Activated CD4-positive, alpha-beta T cell treated with anti-CD3 and anti-CD28 coated beads for 36 hours (primary cell): ENCODE measurements at places on chromosomes 2 and 18. TPM values are rescaled to one million over a fixed set of nuclear protein-coding genes. Genes with fewer than 3 reads are reported as not detected.
A peak's percentile ranks its signal among the peaks of the same experiment; 100 is the strongest.

Gene TMEM247
- total RNA-seq, result not detected

Gene PDE11A
- 0.12 TPM for total RNA-seq

Gene FBLN7
- 40.6 TPM for total RNA-seq

Gene ARHGAP15
- total RNA-seq, result 62.6 TPM

Gene SLC16A14
- total RNA-seq, result 2.2 TPM

Gene CAVIN2
- not detected for total RNA-seq

Gene CYP27C1
- not detected for total RNA-seq

Gene GPR155
- total RNA-seq, result 11.3 TPM

Gene NBEAL1
- total RNA-seq, result 13.0 TPM

Gene AGAP1
- total RNA-seq, result 2.2 TPM

Gene UCN
- total RNA-seq, result 1.4 TPM

Gene CLASP1
- total RNA-seq, result 56.8 TPM

Gene TGFA
- 0.18 TPM for total RNA-seq

Gene REG3A
- not detected for total RNA-seq

GRCh38 chr18:59189008-59189407 lies 30.9 kb upstream of the GRP start:
- DNase-seq, result no peak

DNA sequence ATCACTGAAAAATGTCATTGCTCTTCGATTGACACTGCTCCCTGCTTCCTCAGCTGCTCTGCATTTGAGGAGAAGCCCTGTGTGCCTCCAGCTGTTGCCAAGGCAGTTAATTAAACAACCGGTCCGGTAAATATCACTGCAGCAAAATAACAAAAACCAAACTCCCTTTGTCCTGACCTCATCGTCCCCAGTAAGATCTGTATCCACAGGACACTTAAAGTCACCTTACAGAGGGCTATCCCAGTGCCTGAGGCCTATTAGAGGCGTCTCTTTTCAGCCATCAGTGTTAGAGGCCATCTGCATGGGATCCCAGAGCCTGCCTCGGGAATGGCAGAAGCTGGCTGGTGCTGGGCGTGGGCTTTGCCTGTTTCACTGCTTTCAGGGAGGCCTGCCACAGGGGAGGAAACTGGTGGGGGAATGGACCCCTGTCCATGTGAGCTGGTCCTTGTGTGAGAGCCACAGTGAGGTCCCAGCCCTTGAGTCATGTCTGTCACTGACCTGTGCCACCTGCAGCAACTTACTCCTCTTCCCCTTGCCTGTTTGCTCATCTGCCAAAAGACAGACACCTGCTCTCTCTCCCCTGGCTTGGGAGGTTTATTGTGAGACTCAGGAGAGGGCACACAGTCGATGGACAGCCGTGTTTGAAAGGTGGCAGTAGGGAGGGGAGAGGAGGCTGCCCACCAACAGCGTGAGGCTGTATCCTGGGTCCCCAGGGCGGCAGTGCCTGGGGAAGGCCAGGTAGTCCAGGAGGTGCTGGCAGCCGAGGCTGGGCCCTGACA lies 117.7 kb upstream of the MCFD2 start:
- no peak for DNase-seq

DNA sequence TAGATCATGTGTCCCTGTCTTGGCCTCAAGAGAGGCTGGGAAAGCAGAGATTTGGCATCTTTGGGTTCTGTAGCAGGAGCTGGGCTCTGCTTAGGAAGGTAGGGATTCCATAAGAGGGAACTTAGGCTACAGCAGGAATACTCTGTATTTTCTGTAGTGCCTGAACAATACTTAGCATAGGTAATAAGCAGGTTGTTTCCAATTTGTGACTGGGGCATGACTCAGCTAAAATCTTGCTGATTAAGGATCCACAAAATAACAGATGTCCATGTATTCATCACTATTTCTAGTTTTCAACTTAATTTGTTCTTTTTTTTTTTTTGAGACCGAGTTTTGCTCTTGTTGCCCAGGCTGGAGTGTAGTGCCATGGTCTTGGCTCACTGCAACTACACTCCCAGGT lies 68.5 kb downstream of the SMAD4 start:
- DNase-seq, result no peak

DNA sequence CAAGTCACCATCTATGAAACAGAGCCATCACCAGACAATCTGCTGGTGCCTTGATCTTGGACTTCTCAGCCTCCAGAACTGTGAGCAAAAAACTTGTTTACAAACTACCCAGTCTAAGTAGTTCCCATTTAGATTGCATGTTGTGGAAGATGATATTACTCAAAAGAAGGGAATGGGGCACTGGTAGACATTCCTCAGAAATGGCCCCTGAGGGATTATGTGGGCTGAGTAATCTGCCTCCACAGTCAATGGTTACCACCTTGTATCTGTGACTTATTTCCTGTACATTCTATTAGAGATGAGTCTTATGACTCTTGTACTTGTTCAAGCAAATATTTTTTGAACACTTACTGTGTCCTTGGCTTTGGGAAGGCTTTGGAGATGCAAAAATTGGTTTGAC lies 160.4 kb downstream of the NUP35 start:
- DNase-seq, result no peak

DNA sequence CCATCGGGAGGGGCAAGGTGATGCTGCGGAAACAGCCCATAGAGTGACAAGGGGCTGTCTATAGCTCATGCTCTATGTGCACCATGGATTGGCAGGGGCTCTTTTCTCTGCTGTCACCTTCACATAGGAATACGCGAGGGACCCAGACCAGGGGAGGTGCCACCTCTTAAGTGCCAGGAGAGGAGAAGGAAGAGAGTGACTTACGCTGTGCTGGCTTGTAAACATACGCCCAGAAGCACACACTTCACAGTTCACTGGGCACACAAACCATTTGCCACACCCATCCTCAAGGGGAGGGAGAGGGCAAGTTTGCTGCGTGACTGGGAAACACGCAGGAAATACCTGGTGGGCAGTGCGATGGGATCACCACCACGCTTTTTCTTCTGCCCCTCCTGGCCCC lies 65.1 kb upstream of the GPR45 start:
- DNase-seq, result no peak

DNA sequence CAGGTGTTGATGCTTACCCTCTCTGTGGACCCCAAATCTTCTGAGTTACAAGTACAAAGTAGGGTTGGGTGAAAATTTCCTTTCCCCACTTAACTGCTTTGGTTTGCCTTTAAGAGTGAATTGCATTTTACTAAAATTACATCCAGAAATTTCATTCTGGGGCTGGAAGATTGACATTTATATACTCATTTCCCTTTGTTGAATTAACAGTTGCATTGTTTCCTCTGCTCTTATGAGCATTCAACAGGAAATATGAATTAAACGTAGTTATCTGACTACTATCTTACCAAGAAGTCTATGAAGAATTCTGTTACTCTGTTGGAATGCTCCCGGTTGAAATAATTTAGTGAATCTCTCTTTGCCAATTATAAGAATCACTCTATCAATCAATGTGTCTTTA lies 1231.1 kb upstream of the NXPH2 start:
- DNase-seq, result no peak

DNA sequence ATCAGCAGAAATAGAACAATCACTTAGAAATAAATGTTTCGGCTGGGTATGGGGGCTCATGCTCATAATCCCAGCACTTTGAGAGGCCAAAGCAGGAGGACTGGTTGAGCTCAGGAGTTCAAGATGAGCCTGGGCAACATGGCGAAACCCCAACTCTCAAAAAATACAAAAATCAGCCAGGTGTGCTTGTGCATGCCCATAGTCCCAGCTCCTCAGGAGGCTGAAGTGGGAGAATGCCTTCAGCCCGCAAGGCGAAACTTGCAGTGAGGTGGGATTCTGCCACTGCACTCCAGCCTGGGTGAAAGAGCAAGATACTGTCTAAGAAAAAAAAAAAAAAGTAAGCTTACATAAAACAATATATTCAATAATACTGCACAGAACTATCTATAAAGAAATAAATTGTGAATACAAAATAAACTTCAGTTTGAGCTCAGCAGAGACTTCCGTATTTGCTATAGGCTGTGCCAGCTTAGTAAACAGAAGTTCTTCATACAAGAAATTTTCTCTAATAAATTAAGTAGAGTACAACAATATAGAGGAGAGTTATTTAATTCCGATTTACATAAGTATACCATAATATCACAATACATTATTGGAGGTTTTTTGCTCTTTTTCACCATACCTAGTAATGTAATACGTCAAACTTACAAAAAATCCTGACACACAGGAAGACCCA lies 43.6 kb downstream of the SRBD1 start:
- peak; percentile 7 for DNase-seq

DNA sequence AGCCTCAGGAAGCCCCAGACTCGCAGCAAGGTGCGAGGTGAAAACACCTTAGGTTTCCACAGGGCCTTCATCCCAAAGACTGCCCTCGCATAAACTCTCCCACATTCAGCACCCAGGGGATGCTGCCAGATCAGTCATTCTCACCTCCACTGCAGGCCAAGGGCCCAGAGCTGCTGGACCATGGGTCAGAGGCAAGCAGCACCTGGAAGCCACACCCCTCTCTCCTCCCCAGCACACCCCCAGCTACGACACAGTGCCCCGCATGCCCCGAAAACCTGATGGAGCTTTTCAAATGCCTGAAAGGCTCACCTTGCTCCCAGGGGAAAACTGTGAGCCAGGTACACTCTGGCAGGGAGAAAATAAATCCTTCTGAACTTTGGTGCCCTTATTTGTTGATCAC lies 31.9 kb upstream of the LDLRAD4 start:
- DNase-seq, result no peak

- no peak for DNase-seq
Measured at GRCh38 chr2:58110765-58111164, 64.2 kb downstream of the VRK2 start.

- no peak for DNase-seq
Measured at GRCh38 chr2:38598991-38599295, 3.8 kb downstream of the HNRNPLL start.

DNA sequence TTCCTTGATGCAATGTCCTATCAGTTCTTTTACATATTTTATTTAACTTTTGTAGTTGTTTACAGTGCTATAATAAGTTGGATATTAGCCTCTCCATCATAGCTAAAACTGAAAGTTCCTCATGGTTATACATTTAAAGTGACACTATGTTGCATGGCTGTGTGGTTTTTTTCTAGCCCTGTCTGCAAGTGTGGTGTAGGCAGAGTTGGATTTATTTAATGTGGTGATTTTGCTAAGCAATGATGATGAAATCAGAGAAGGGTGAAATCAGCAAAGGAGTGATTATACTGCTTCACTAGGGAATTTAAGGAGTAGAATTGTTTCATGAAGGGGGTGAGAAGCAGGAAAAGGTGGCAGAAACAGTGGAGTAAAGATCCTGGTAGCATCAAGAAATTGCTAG lies 18.3 kb upstream of the ENOSF1 start:
- DNase-seq, result no peak

GRCh38 chr18:50559752-50560680 lies at the start of gene MAPK4:
MAPK4 (plus strand) TSS chr18:50560087; CDS start chr18:50663959, 103,872 bp downstream.
- DNase-seq, result peak; percentile 43

- no peak for DNase-seq
Measured at GRCh38 chr2:159925975-159926374, 128.0 kb upstream of the CD302 start.

- no peak for DNase-seq
Measured at GRCh38 chr2:150491943-150492342, 4.5 kb upstream of the RND3 start.

- no peak for DNase-seq
Measured at GRCh38 chr2:151826737-151827157, 1.5 kb downstream of the ARL5A start.

DNA sequence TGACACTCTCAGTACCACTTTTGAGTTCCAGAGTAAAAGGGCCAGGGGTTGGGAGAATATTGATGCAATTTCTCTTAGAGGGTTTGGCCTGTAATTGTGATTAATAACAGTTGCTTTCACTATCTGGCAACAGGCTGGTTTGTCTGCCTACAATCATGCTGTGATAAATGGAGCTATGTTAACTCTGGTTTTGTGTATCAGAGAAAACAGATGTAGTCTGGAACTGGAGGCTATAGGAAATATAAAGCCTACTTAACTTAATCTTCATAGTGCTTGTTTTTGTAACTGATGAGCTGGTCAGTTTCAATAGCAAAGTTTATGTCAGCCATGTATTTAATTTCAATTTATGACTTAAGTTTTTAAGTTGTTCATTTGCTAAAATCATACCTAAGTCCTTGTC lies 138.0 kb downstream of the AGPS start:
- DNase-seq, result no peak

GRCh38 chr2:138712212-138712979 lies 67.8 kb downstream of the NXPH2 start:
- DNase-seq, result no peak

GRCh38 chr2:67936969-67937368 lies 125.8 kb downstream of the C1D start:
- no peak for DNase-seq

- DNase-seq, result no peak
Measured at GRCh38 chr2:84776011-84776410, 104.9 kb downstream of the TRABD2A start.

DNA sequence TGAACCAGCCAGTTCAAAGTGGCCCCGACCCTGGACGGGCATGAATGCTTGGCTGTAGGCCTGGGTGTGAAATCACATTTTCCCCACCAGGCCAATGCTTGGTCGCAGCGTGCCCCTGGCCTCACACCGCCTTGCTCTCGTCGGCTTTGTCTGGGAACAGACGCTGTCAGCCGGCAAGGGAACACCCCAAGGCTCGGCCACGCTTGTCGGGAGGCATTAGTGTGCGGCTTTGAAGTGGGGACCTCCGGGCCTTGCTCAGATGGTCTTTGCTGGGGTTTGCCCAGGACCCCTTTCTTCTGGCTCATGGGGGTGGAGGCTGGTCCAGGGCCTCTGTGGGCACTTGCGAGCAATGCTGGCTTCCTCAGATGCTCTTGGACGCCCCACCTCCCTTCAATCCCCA lies 79.1 kb downstream of the INHBB start:
- DNase-seq, result no peak

DNA sequence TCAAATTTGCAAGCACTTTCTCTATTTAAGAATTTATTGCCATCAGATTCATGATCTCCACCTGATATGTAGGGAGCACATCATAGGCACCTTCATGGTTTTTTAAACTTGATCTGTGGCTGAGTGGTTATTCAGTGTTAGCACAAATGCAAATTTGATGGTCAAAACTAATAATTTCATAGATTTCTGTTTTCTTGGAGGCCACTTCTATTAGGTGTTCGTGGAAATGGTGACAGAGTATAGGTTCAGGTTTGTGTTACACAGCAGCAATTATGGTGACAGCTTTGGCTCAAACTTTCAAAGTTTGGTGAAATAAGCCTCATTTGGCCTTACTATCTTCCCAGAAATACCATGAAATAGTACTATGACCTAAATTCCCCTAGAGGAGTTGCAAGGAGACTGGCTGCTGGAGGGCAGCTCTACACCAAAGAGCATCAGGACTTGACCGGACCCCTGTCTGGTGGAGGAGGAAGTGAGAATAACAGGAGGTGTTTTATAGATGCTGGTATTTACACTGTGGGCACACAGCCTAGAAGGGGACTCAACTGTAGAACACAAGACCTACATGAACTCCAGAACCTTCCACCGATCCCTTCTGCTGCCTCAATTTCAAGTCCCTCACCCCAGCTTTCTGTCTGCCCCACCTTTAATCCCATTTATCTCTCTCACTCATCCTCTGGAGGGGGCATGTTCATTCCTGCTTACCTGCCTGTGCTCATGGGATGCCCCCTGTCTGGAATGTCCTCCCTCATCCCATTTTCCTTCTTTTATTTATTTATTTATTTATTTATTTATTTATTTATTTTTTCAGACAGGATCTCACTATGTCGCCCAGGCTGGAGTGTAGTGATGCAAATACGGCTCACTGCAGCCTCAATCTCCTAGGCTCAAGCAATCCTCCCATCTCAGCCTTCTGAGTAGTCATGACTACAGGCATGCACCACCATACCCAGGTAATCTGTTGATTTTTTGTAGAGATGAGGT lies 132.9 kb upstream of the SIX2 start:
- DNase-seq, result no peak

GRCh38 chr2:131413148-131413747 lies 49.3 kb upstream of the RAB6D start:
- DNase-seq, result peak; percentile 24
